HT1080 (cell line): ENCODE measurements at places on chromosomes 2 and 18. TPM values are rescaled to one million over a fixed set of nuclear protein-coding genes. Genes with fewer than 3 reads are reported as not detected.

CDH19 gene
- total RNA-seq, result not detected in 2 replicates

RNU2-63P gene
- total RNA-seq, result 78.3 and 129 TPM in 2 replicates

GALNT14 gene
- 46.3 and 62.7 TPM in 2 replicates for total RNA-seq

GALR1 gene
- total RNA-seq, result not detected in 2 replicates

RUFY4 gene
- not detected in 2 replicates for total RNA-seq

STK36 gene
- total RNA-seq, result 11.0 and 14.9 TPM in 2 replicates

GRCh38 chr2:124609667-124610066 lies 584.6 kb downstream of the CNTNAP5 start:
- DNase-seq, result no peak

GRCh38 chr2:240126731-240127130 lies 9.4 kb downstream of the COPS9 start:
- DNase-seq, result no peak

DNA sequence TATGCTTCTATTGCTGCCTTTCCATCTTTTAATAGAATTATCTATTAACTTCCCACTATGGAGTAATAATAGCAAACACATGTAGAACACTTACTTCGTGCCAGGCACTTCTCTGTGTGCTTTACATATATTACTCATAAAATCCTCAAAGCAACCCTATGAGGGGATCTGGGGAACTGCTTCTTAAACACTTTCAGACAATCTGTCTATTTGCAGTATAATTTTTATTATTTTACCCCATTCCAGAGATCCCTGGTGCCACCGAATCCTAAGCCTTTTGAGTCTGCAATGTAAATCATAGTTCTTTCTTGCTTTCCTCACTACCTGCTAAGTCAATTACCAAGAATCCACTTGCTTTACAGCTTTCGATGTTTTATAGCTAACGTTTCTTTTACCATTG lies 25.6 kb upstream of the GCFC2 start:
- DNase-seq, result no peak

- no peak for DNase-seq
Measured at GRCh38 chr2:237573721-237574415, 7.5 kb downstream of the PRLH start.

GRCh38 chr2:235914756-235915155 lies 253.4 kb downstream of the GBX2 start:
- no peak for DNase-seq

DNA sequence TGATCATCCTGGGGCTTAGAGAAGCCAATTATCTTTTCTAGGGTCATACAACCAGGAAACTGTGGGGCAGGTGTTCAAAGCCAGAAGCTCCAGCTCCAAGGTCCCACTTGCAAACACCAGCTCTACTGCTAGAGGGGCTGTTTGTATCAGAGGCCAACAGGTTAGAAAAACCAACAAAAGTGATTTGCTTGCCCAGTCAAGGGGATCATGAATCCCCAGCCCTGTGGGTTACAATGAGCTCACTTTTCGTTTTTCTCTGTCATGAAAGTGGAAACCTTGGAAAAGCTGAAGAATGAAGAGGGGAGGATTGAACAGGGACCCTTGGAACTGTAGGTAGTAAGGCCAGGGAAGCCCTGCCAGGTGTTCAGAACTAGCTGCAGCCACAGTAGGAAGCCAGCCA lies 119.2 kb downstream of the SPP2 start:
- no peak for DNase-seq

DNA sequence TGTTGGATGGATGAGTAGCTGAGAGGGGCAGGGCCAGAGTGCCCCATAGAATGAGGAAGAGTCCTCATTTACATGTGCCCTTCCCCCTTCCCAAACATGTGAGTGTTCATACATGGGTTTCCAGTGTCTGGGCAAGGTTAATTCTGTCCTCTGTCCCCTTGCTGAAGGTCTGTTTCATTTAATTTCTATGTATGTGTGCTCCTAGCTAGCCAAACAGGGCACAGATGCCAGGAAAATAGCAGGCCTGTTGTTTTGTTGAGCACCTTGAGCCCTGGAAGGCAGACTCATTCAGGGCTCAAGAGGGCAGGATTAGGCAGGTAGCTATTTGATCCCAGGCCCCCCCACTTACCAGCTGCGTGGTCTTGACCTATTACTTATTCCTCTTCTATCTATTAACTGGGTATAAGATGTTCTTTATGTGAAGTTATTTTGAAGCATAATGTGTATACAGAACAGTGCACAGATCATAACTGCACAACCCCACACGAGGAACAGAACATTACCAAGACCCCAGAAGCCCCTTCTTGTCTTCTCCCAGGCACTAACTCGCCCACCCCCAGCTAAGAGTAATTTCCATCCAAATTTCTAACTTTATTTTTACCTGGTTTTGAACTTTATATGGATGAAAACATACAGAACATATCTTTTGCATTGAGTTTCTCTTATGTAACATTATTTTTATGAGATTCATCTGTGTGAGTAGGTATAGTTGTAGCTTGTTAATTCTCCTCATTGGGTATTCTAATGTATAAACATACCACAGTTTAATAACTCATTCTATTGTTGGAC lies 164.3 kb downstream of the RPIA start:
- DNase-seq, result no peak

GRCh38 chr18:14747513-14748474 lies at the start of gene ANKRD30B:
Gene ANKRD30B, plus strand, starts transcription at chr18:14748172. Its CDS starts 248 bp downstream, at chr18:14748420.
- no peak for DNase-seq

- DNase-seq, result no peak
Measured at GRCh38 chr2:172662099-172662498, 73.5 kb upstream of the RAPGEF4 start.

DNA sequence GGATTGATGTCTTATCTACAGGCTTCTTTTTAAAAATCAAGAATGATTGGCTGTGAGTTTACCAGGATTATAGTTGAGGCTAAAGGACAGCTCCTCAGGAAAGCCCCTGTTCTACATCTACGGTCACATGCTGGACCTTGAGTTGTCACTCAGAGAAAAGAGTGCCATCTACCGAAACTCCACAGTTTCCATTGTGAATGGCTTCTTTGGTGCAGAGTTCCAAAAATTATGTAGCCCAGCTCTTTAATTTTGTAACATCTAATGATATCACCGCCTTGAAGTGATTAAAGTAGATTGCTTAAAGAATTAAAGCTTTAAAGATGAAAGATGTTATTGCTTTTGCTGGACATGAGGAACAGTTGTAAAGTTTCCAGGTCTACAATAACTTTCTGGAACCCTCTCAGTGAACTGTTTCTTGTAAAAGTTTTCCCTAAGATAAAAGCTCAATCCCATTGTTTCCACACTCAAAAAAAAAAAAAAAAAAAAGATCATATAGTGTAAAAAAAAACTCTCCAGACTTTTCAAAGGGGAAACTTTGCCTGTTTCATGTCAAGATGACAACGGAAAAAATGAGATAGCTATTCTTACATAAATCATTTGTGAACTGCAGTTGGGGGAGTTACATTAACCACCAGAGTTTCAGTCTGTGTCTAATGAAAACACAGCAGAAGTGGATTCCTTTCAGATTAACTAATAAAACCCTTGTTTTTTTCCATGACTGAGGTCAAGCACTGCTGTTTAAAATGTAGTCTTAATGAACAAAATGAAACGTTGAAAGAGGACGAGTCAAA lies 4.3 kb downstream of the COL3A1 start:
- DNase-seq, result no peak

DNA sequence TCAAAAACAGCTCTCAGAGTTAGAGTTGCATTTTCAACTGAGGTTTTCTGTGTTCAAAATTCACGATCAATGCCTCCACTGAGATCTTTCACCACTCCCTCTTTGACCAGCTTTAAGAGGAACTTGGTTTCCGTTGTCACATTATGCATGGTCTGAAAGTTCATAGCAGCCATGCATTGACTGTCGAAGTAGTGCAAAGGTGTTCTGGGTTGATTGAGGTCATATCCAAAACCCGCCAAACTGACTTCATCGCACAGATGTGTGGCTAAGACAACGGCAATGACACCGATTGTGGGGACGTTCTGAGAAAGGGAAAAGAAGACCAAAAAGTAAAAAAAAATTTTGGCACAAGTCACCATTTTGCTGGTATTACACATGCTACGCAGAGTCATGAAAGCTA lies 48.7 kb downstream of the ST3GAL5 start:
- no peak for DNase-seq
